ENCODE measurements at places on chromosomes 1 and 21.

GRCh38 chr1:194273660-194274059, 1087.2 kb upstream of the B3GALT2 start:
- DNase-seq = no peak

DNA sequence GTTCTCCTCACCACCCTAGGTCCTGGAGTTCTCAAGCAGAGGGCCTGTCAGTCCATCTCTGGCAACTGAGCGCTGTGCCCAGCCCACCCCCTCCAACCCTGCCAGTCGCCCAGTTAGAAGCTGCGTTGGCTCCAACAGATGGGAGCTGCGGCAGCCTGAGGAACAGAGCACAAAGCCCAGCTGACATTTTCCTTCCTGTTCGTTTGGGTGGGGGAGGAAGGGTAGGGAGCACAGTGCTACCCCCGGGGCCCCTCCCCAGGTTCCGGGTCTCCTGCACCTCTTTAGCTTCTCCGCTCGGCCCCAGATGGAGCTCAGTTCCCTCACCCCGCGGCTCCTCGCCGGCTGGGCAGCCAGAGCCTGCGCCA, 1.4 kb downstream of the LRRN2 start:
- no peak for DNase-seq

GRCh38 chr1:15595809-15596617, 11.2 kb upstream of the AGMAT start:
- no peak for DNase-seq

DNA sequence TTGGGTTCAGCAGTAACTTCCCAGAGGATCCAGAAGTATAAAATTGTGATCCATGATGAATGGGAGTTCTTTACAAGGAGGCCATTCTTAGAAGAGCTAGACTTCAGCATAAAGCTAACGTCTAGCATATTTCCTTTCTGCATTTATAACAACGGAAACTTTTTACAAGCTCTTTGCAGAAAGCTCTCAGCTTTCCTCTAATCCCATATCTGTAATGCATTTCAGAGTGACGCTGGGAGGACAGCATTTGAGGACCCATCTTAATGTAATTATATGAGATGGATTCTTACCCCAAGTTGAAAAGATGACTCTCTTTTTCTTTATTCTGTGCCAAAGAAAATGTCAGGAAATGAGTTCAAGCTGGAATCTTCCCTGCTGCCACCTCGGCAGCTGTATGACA, 132.0 kb upstream of the CACHD1 start:
- DNase-seq = no peak

- no peak for DNase-seq
Observed at GRCh38 chr1:12416101-12416500, 186.3 kb downstream of the VPS13D start.

DNA sequence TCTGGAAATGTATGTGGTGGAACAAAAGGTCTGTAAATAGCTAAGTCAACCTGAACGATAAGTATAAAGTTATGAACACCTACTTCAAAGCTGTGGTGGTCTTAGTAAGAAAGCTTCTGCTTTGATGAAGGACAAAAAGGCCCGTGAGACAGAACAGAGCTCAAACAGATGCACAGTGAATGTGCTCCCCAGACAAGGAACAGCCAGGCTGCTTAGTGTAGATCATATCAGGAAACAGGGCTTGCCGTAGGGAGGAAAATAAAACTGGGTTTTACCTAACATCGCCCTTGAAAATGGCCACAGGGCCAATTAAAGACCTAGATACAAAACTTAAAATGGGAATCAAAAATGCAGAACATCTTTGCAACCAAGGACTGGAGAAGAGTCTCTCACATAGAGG, 40.2 kb downstream of the PRSS38 start:
- no peak for DNase-seq

- DNase-seq = no peak
Observed at GRCh38 chr1:70071601-70072000, 133.8 kb downstream of the LRRC40 start.
